ENCODE measurements at places on chromosomes 1 and 21.

DNA sequence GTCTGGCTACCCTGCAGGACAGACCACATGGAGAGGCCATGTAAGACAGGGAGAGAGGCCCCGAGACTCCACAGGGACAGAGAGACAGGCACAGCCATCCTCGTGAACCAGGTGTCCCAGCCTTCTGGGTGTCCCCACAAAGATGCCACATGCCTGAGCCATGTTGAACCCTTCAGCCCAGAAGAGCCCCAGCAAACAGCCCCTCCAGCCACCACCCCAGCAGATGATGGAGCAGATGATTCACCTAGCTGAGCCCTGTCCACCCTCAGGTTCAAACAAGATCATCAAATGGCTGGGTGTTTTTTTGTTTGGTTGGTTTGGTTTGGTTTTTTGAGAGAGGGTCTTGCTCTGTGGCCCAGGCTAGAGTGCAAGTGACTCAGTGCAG, 78.7 kb downstream of the DHRS3 start:
- DNase-seq: no peak

DNA sequence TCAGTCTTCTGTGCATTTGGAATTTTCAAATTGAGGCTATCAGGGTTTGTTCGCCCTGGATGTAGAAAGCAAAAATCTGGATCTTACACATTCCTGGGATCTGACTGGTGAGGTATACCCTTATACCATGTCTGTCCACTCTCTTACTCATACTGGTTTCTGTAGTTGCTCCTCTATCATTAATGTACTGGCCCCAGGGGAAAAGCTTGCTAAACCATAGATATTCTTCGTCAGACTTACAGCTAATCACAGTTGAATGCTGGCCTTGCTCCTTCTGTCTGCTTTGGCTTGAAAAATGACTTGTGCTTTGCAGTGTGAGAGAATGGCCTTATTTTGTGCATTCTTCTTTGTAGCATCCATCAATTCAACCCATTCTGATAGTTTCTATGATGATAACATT, 30.5 kb downstream of the TBCE start:
- DNase-seq: no peak

DNA sequence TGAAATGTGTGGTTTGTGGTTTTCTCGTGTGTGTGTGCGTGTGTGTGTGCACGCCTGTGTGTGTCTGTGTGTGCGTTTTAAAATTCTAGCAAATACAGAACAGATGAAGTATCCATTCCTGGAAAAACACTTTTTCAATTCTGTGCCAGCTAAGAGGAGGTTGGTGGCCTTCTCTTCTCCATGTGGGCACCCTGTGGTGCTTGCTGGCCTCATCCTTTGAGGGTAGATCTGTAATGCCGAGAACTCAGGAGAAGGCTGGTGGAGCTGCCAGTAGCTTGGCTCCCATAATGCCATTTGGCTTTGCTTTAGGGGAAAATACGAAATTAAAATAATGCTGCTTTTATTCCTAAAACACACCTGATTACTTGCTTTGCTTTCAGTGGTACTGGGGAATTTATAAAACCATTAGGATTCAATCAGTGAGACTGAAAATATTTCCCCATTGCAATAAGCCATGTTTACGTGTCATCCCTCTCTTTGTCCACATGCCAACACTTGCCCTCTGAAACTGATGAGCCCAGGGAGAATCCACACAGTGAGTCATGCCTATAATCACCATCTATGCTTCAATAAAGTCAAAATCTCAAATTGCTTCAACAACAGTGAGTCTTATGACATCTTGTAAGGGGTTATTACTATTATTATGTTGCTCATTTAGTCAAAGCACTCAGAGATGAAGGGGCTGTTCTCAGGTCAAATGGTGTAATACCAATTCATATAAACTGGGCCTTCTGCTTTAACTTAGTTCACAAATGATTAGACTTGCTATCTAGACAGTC, 39.2 kb downstream of the ABCA4 start:
- no peak for DNase-seq

GRCh38 chr1:177309880-177310279, 139.1 kb downstream of the BRINP2 start:
- DNase-seq: no peak

DNA sequence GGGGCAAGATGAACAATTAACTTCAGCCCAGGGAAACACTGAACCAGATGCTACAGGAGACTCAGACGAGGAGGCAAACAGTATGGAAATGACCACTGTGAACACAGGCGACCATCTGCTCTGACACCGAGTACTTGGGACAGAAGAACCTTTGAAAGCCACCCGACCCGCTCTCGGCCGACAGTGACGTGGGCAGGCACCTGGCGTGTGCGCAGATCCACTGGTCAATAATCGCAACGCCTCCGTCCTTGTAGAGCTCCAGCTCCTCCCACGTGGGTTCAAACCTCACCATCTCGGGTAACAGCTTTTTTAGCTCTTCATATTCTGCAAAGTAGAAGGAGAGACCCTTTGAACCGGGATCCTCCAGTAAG, 20.3 kb downstream of the POFUT2 start:
- no peak for DNase-seq

All from activated gamma-delta T cell treated with Interleukin-2 at 50 U/mL for 16 hours (primary cell).